ENCODE measurements at places on chromosomes 1 and 21. TPM values are rescaled to one million over a fixed set of nuclear protein-coding genes. Genes with fewer than 3 reads are reported as not detected.

Gene CEPT1
- 26.9 TPM for total RNA-seq

DNA sequence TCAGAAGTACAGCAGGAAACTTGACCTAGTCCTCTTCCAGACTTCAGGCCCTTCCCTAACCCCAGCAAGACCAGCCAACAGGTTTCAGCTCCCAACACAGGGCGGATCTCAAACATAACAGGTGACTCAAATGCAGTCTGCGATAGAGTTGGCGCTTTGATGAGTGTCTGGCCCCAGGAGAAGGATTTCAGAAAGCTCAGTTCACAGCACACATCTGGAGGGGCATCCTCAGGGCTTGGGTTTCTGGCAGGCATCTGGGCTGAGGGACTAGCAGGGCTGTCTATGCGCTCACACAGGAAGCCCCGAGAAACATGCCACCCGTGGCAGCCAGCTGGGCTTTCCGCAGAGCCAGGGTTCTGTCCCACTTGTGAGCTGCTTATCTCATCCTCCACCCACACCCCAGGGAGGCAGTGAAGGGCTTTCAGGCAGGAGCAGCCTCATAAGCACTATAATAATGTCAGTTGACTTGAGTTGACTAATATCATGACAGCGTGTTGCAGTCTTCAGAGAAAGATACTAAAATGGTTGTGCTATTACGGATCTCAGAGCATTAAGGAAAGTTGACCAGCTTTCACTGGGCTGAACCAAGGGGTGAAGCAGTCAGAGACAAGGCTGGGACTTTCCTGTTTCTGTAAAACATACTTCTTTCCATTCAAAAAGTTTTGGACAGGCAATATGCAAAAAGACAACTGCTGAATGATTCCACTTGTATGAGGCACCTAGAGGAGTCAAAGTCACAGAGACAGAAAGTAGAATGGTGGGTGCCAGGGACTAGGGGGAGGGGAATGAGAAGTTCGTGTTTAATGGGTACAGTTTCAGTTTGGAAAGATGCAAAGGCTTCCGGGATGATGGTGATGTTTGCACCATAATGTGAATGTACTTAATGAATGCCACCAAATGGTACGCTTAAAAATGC lies 233.0 kb upstream of the IRF2BP2 start:
- no peaks in the 10 kb centered on the region for H3K36me3 ChIP-seq
- peak; percentile 32 for DNase-seq
- peaks cover 13% of the 10 kb centered on the region for H3K4me1 ChIP-seq
- H3K27me3 ChIP-seq = no peaks in the 10 kb centered on the region

Gene NTNG1
- 8.1 TPM for total RNA-seq

DNA sequence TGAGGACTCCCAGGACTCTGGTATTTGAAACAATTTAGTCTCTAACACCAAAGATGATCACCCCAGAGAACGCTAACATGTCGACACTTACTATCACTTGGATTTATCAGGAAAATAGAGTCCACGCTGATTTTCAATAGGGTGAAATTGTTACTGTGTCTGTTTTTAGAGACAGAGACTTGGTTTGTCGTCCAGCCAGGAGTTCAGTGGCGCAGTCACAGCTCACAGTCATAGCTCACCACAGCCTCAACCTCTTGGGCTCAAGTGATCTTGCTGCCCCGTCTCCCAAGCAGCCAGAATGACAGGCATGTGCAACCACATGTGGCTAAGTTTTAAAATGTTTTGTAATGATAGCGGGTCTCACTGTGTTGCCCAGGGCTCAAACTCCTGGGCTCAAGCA lies 5.3 kb downstream of the SSU72 start:
- no peak overlapping the region for H3K27ac ChIP-seq
- no peaks in the 10 kb centered on the region for H3K27me3 ChIP-seq
- H3K4me3 ChIP-seq = no peak overlapping the region
- no peak for DNase-seq

DNA sequence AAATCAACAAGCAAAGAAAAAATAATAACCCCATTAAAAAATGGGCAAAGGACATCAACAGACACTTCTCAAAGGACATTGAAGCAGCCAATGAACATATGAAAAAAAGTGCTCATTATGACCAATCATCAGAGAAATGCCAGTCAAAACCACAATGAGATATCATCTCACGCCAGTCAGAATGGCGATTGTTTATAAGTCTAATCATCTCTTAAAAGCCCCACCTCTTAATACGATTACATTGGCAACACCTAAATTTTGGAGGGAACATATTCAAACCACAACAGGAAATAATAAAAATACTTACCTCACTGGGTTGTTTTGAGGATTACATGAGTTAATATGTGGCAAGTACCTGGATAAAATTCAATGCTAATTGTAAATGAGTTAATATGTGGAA lies 57.1 kb upstream of the PLPPR4 start:
- no peak overlapping the region for H3K27ac ChIP-seq
- DNase-seq = no peak
- no peaks in the 10 kb centered on the region for H3K36me3 ChIP-seq
- no peaks in the 10 kb centered on the region for H3K27me3 ChIP-seq

DNA sequence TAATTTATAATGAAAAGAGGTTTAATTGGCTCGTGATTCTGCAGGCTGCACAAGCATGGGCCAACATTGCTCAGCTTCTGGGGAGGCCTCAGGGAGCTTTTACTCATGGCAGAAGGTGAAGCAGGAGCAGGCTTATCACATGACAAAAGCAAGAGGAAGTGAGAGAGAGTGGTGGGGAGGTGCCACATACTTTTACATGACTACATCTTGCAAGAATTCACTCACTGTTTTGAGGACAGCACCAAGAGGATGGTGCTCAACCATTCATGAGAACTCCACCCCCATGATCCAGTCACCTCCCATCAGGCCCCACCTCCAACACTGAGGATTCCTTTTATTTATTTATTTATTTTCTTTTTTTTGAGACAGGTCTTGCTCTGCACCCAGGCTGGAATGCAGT lies 5.5 kb upstream of the PLEKHM2 start:
- H3K27me3 ChIP-seq = no peaks in the 10 kb centered on the region
- peaks cover 20% of the 10 kb centered on the region for H3K4me1 ChIP-seq
- peak; percentile 84 for DNase-seq
- no peaks in the 10 kb centered on the region for H3K36me3 ChIP-seq
- no peak overlapping the region for H3K4me3 ChIP-seq
- no peak overlapping the region for H3K27ac ChIP-seq

Gene RGSL1
- total RNA-seq = not detected

DNA sequence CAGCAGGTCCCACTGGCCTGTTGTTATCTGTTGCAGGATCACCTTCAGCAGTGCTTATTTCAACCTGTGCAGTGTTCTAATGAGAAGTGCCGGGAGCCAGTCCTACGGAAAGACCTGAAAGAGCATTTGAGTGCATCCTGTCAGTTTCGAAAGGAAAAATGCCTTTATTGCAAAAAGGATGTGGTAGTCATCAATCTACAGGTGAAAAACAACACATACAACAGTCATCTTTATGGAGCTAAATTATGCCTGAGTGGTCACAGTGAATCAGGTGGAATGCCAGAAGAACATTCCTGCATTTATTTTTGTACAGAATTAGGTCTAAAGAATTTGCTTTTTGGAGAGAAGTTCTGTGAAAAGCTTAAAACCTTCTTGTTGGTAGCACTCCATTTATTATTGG lies 33.2 kb downstream of the TRAF5 start:
- no peaks in the 10 kb centered on the region for H3K27me3 ChIP-seq
- H3K27ac ChIP-seq = no peak overlapping the region
- DNase-seq = peak; percentile 49
- peaks cover 11% of the 10 kb centered on the region for H3K4me1 ChIP-seq
- peaks cover 6% of the 10 kb centered on the region for H3K36me3 ChIP-seq
